ENCODE measurements at places on chromosomes 6 and 20. TPM values are rescaled to one million over a fixed set of nuclear protein-coding genes. Genes with fewer than 3 reads are reported as not detected.

Gene CPNE5
- 4.6 TPM for total RNA-seq

Gene RIPOR2
- 2.0 TPM for total RNA-seq

Gene IRAK1BP1
- total RNA-seq = 4.9 TPM

Gene HUS1B
- total RNA-seq = 0.64 TPM

Gene GCNT2
- total RNA-seq = 9.8 TPM

Gene THBS2
- 5.3 TPM for total RNA-seq

Gene VIP
- 10.9 TPM for total RNA-seq

- no peak for DNase-seq
Measured at GRCh38 chr6:56799989-56800388, 154.9 kb upstream of the BEND6 start.

GRCh38 chr6:167221400-167222201, 63.8 kb upstream of the GPR31 start:
- DNase-seq = no peak

GRCh38 chr6:3825331-3825831, 23.8 kb upstream of the FAM50B start:
- no peak for DNase-seq

DNA sequence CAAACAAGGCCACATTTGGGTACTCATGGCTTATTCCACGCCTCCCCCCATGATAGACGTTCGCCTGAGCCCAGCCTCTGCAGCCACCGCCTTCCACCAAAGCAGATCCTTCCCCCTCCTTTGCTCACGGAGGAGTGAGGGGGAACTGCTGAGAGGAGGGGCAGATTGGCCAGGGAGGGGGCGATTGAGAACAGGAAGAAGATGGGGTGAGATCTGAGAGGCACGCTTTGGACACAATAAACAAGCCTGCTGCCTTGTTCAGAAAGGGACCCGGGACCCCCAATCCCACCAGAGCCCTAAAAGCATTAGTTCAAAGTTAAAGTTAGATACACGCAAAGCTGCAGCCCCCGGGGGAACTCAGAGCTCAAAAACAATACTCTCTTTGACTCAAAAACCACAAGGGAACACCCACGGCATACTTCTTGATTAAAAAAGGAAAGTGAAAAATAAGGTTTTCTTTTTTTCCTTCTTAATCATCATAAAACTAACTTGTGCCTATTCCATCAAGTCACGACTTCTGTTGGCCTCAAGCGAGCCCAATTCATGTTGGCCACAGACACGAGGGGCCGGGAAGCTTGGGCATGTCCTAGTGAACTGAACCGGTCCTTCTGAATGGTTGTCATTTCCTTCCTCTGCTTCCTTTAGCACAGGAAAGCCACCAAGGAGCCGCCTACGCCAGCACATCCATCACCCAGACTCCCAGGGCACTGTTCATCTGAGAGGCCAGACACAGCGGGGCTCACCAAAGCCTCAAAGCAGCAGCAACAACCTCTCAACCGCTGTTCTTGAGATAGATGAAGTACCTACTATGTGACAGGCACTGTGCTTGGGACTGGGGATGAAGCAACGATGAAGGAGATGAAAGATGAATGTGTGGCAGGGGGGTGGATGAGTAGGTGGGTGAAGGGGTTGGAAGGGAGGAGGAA, 44.7 kb downstream of the NFATC2 start:
- DNase-seq = no peak

GRCh38 chr6:1486387-1486786, 97.0 kb downstream of the FOXF2 start:
- DNase-seq = no peak

- no peak for DNase-seq
Measured at GRCh38 chr6:167293590-167294091, 2.5 kb downstream of the UNC93A start.

- no peak for DNase-seq
Measured at GRCh38 chr20:6525447-6526303, 241.8 kb upstream of the BMP2 start.

- DNase-seq = no peak
Measured at GRCh38 chr6:116877743-116878142, 701 bp downstream of the RFX6 start.

DNA sequence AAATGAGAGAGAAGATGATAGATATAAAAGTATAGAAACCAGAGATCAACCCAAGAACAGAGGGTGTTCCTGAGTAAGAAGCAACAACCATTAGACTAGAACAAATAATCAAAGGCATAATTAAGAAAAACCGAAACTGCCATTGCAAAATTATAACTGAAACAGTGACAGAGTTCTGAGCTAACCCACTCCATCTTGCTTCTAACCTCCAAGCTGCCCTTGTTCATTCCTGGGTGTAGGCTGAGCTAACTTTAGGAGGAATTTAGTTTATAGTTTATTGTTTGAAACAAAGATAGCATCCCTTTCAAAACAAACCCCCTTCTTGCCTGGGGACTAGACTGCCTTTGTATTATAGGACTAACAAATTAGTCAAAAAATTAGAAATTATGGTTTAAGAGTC, 56.1 kb upstream of the PRND start:
- DNase-seq = no peak

DNA sequence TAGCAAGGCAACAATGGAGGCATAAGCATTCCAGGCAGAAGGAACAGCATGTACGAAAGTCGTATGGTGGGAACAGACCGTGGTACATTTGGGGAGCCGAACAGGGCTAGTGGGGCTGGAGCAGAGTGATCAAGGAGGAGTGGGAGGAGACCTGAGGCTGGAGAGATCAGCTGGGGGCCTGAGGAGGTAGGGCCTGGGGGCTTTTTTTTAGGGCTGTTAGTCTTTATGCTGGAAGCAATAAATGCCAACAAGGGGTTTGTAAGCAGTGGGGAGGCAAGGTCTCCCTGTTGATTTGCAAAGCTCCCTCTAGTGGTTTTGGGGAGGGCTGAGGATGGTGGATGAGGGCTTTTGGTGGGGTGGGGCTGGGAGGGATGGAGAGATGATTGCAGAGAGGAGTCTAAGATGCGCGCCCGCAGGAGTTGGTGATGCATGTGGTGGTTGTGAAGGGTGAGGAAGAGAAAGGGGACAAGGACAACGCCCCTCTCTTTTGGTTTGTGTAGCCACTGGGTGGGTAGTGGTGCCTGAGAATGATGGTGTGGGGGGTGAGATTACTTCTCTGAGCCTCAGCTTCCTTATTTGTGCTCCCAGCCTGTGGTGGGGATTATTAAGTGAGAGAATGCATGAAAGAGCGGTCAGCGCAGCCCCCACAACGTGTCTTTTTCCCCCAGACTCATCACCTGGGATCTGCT, 74.1 kb upstream of the TOX2 start:
- DNase-seq = peak; percentile 19
